ENCODE measurements at places on chromosomes 11 and 22.

DNA sequence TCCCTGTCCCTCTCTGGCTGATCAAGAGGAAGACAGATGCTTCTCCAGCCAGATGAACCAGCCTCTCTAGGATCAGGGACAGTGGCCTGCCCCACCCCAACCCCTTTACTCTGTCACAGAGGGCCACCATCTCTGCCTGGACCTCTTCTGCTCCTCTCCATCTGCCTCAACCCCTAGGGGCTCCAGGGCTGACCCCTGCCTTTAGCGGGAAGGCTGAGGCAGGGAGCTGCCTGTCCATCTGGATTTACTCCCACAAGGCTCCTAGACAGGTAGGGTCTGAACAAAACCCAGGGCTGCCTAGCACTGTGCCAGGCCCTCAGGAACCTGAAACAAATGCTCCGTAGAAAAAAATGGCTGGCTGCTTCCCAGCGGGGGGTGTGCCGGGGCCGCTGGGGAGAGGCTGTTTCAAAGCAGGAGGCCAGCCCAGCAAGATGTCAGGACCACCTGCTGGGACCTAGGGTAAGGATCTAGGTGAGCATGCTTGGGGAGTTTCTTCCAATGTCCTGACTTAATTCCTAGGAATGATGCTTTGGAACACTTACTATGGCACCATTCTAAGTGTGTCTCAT is 3.2 kb downstream of the CHST1 start:
- no peak for DNase-seq

DNA sequence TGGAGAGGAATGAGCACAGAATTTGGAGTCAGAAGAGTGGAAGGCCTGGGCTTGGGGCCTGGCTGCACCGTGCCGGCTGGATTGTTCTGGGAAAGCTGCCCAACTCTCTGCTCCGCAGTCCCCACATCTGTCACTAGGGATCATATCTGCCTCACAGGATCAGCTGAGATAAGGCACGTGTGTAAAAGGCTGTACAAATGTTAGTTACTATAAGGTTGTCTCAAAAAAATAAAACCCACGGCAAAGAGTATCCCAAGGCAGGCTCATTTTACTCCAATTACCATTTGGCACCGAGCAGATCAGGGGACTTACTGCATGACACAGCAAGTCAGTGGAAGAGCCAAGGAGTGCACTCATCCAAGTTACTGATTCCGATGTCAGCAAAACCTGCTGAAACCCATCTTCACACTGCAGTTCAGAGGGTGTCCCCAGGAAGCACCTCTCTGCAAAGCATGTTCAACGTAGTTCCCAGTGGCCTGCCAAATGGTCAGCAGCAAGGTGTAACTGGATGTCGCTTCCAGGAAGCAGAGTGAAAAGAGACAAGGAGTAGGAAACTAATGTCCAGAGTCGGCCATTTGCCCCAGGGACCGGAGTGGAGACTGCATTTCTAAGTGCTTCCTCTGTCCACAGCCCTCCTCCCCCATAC is 18.1 kb upstream of the MRTFA start:
- DNase-seq = peak; percentile 32

DNA sequence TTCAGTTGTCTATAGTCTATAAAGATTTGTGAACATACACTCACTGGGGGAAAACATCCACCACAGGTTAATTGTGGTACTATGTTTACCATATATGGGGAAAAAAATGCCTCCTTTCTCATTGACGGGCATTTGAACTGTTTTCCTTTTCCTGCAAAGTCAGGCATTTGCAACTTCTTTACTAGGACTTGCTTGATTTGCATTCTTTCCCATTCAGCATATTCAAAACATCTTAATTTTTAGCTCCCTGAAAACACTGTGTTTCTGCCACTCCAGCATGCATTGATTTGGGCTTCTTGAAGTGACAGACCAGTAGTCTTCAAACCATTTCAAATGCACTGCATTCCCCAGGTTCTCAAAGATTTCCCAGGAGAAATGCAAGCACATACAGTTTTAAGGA is 67.6 kb downstream of the INSC start:
- DNase-seq = no peak

DNA sequence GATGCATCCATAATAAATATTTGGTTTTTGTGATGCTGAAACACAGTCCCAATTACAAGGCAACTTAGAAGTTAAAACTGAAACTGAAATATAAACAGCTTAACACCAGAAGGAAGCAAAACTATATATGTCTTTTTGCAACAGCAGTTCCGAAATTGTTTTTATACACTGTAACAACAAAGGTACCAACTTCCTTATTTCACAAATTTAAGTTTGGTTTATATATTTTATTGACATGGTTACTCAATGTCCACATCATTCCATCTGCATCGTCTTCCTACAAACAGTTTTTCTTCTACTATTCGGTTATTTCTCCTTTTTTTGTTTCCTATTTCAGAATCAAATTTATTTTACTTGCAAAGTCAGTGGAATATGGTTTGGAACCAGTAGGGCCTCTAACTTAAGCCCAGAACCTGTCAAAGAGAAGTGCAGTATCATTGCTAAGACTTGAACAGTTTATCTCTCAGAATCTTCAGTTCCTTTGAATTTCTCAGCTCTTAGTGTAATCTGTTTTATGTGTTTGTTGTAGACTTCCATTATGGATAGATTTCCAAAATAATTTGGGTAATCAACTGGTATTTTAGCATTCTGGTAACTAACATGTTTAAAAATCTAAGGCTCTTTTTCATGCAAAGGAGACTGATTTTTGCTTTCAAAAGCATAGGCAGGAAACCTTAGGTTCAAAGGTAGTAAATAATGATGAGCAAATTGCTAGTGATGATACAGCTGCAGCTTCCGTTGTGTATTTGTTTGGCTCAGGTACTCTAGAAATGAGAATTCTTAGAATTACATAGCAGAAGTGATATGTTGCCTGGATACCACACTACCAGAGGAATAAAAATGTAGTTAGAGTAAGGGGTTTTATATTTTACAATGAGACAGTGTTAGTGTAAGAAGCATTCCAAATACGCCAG is 8.2 kb upstream of the HSPA8 start:
- DNase-seq = no peak

GRCh38 chr11:61281581-61282250 is 13.4 kb downstream of the VWCE start:
- DNase-seq = peak; percentile 82

Measured in endothelial cell (in vitro differentiated cells).